CD4-positive, alpha-beta memory T cell (primary cell): ENCODE measurements at places on chromosomes 12 and 14.

- no peak for DNase-seq
Observed at GRCh38 chr14:65156568-65157366, 54.5 kb upstream of the MAX start.

DNA sequence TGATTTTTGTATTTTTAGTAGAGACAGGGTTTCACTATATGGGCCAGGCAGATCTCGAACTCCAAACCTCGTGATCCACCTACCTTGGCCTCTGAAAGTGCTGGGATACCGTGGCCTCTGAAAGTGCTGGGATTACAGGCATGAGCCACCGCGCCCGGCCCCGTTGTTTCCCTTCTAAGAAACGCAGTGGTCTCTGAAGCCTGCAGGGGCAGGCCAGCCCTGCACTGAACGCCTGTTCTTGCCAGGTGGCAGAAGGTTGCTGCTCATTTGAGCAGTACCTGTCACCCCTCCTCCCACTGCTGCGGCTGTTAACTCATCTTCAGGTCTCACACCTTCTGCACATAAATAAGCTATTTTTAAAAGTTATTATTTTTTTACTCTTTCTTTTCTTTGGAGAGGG is 24.3 kb downstream of the GPRC5A start:
- no peak for DNase-seq

DNA sequence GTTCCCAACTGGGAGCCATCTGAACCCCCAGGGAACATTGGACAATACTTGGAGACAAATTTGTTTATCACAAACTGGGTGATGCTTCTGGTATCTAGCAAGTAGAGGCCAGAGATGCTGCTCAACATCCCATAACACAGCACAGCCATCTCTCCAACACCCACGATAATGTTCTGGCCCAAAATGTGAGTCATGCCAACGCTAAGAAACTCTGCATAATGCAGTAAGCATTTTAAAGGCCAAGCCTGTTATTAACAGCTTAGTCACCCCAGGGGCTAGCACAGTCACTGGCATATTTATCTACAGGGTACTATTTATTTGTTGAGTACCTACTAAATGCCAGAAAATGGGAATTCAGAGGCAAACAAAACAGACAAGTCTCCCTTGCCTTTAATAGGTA is 873.1 kb upstream of the TMEM132C start:
- no peak for DNase-seq

GRCh38 chr12:113970211-113970610 is 4.1 kb upstream of the RBM19 start:
- no peak for DNase-seq

DNA sequence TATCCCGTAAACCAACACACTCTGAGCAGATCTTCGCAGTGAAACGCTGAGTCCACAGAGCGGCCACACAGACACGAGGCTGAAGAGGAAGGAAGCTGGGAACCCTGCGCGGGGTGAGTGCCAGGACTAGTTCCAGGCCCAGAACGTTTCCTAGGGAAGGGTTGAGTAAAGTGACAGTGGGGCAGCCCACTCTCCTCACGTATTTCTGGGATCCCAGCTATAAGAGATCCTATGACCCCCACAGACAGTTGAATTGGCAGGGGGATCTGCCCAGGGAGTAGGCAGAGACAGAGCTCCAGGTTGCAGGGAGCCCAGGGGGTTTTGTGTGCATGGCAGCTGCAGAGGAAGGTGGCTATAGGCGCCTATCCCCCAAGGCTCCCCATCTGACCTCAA is 51.1 kb downstream of the GTF2A1 start:
- DNase-seq: no peak
